ENCODE measurements at places on chromosomes 12 and 14.

DNA sequence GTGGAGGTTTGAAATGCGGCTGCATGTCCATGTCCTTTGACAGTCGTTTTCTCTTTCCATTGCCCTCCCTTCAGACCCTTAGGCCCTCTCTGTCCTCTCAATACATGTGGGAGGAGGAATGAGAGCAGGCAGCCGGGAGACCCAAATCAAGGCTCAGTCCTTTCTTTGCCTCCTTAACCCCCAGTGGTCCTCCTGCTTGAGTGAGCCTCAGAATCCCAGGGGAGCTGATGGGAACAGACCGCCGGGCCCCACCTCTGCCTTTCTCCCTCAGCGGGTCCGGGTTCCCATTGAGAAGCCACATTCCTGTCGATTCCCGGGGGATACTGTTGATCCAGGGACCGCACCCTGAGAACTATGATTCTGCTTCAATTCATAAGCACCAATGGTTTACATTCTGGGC, 77.9 kb upstream of the RFLNA start:
- no peak for DNase-seq

DNA sequence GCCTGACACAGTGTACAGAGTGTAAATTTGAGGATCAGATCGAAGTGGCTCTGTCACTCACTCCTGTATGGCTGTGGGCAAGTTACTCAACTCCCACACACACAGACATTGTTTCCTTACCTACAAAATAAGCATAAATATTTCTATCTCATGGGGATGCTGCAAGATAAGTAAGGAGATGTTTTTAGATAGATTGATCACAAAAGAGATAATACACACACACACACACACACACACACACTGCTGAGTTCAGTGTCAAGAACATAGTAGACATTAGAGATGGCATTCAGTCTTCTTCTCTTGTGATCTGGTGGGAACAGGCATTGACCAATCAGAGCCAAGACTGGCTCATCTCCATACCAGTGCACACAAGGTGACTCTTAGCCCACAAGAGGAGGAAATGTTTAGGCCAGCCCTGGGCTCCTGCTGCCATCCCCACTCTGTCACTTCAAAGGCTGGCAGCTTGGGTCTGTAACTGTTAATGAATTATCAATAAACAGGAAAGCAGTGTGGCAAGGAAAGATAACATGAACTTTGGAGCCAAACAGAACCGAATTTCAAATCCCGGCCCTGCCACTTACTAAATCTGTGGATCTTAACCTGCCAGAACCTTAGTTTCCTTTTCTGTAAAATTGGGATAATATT, 3.4 kb upstream of the RNASE8 start:
- DNase-seq, result no peak

GRCh38 chr12:9364224-9365176, 156.3 kb upstream of the PZP start:
- peak; percentile 41 for DNase-seq

GRCh38 chr12:77850129-77850528, 19.4 kb downstream of the NAV3 start:
- no peak for DNase-seq

DNA sequence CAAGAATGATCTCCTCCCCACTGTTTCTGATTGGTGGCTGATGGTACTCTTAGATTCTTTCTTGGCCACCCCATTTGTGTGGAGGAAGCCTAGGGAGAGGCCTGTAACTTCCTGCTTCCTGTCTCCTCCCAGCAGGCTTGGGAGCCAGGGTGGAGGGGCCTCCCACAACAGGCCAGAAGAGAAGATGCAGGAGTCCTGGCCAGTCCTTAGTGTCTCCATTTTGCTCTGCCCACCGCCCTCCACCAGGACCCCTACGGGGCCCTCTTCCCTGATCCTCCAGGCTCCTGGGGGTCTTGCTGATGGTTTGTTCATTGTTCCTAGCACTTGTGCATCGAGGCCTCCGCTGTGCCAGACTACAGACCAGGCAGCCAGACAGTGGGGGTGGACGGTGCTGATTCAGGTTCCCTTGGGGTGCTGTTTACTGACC, 6.8 kb downstream of the TSPAN9 start:
- DNase-seq, result no peak

GRCh38 chr12:65208964-65209654, 39.7 kb downstream of the LEMD3 start:
- DNase-seq, result no peak

GRCh38 chr14:21248739-21249411, 20.4 kb downstream of the HNRNPC start:
- no peak for DNase-seq

- no peak for DNase-seq
Observed at GRCh38 chr14:67019796-67020195, 169.4 kb upstream of the GARIN2 start.

DNA sequence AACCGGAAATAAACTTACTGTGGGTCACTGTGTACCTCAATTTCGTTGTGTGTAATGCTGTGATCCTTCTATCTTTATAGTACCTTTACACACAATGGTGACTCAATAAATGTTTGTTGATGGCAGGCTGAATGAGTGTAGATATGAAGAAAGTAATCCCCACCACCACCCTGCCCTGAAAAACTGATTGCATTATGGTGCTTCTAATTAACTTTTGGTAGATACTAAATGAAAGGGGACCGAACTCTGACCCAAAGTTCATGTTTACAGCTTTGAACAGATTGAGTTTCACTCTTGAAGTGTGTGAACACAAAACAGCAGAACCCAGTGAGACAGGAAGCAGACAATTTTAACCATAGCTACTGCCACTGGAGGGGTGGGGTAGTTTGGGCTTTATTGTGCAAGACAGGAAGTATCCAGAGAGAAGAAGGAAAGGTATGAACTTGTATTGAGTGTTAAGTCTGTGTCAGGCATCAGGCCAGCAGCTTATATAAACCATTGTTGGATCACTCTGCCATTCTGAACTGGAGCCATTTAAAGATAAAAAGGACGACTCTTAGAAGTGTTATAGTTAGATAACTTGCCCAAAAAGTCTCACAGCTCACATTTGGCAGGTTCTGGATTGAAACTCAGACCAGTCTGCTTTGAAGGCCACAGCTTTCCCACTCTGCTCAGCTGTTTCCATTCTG, 197.0 kb upstream of the AMIGO2 start:
- peak; percentile 52 for DNase-seq

GRCh38 chr12:122201381-122201780, 2.1 kb upstream of the B3GNT4 start:
- DNase-seq, result no peak

DNA sequence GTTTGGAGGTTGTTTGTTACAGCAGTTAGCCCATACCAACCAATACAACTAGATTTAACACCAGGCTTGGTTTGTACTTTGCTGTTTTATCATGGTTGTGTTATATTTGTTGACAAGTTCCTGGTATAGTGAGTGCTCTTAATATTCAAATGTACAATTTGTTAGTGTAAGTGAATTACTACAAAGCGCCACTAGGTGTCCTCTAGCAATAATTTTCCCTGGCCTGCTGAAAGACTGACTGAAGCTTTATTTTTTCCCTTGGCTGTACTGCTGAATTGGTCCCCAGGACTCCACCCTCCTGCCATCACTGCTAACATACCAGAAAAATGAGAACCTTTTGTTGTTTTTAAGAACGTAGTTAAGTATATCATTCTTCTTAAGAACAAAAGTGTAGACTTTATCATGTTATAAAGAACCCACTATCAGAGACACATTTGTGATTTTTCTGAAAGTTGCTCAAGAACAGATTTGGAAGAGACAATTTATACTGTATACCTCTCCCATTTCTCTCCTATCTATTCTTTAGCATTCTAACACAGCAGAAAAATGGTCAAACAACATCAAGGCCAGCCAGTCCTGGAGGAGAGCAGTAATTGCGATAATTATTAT, 75.3 kb upstream of the FAR2 start:
- peak; percentile 34 for DNase-seq

DNA sequence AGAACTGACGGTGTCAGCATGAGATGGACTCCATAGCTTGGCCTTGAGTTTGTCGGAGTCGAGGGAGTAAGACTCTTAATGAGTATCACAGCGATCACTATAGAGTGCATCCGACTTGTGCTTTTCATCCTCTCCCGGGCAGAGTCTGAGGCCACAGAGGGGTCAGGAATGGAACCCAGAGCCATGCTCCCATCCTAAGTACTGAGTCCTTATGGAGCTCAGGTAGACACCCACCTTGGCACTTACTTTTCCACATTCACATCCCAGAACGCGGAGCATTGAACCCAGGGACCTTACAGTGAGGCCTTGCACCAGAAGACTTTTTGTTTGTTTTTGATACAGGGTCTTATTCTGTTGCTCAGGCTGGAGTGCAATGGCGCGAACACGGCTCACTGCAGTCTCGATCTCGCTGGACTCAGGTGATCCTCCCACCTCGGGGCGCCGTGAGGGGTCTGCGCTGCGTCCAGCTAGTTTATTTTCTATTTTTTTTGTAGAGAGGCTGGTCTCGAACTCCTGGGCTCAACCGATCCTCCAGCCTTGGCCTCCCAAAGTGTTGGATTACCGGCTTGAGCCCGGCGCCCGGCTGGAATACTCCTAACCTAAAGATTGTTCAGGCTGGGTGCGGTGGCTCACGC, 719 bp upstream of the SRSF9 start:
- DNase-seq, result no peak

- no peak for DNase-seq
Observed at GRCh38 chr14:69559581-69560011, 15.1 kb downstream of the CCDC177 start.

DNA sequence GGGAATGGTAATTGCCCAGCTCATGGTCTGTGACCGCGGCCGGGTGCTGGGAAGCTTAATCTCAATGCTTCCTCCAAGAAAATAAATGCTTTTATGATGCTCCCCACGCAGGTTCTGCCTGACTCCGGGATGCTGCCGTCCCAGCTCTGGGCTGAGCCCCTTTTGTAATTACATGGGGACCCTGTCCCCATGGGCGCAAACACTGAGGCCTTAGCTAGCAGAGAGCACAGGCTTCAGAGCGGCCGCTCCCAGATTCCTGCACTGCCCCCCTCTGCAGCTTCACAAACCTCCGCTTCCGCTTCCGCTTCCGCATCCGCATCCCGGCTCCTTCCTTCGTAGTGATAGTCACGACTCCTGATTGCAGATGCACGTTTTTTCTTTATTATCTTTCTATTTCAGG, 129.5 kb downstream of the KIF26A start:
- no peak for DNase-seq

- no peak for DNase-seq
Observed at GRCh38 chr12:31641509-31642090, 17.9 kb upstream of the ETFBKMT start.

- DNase-seq, result no peak
Observed at GRCh38 chr12:91380631-91381030, 198.0 kb upstream of the DCN start.

DNA sequence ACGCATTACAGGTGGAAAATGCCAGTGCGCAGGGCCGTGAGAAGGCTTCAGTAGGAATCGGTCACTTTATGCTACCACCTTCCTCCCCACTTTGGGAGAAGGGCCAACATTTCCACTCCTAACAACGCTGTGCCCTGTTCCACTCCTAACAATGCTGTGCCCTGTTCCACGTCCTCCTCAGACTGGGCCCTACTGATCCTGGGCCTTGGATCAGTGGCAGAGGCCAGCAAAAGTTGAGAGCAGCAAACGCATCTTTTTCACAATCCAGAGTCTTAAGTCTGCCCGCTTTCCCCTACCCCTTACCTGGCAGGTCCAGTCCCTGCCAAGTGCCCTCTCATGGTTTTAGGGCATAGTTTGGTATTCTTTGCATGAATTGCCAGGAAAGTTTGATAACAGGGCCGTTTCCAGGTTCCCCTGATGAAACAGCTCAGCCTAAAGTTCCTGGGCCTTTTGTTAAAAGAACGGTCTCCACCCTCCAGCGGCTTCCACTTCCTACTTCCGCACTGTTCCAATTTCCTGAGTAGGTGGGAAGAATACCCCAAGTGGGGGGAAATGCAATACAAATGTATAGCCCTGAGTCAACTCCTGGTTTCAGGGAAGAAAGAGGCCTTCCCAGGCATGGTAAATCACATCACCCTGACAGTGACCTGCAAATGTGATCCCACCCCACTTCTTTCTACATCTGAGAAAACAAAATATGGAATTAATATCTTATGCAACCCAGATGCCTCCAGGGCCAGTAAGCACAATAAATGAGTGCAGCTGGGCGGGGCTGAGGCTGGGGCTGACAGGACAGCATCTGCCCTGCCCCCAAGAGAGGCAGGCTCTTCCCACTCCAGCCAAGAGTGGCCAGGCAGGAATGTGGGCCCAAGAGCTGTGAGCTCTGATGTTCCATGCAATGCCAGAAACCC, 15.0 kb downstream of the KCTD10 start:
- peak; percentile 97 for DNase-seq

DNA sequence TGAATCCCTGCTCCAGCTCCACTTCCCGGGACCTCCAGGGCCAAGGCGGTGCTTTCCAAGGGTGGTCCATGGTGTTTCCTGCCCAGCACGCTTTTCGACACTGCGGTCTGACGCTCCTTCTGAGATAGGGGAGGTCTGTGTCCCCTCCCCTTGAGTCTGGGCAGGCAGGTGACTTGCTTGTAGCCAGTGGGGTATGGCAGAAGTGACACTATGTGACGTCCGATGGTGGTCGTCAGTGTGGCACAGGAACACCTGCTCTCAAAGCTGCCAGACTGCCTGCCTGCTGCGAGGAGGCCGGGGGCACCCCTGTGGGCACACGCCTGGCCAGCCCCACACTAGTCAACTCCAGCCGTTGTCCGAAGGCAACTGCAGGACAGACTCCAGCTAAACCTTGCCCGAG, 16.0 kb upstream of the TRAF3 start:
- DNase-seq, result no peak

DNA sequence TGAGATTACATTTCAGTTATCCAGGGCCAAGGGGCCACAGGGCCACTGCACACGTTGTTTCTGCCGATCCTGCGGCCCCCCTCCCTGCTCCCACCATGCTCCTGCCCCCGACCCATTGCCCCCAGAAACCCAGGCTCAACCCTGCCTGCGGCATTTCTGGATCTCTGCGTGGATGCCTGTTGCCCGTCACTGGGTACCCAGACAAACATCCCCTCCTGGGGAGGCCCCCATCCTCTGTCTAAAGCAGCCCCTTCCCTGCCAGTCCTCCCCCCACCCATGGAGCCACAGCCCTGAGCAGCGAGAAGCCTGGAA, 326.4 kb upstream of the SFSWAP start:
- DNase-seq, result no peak

DNA sequence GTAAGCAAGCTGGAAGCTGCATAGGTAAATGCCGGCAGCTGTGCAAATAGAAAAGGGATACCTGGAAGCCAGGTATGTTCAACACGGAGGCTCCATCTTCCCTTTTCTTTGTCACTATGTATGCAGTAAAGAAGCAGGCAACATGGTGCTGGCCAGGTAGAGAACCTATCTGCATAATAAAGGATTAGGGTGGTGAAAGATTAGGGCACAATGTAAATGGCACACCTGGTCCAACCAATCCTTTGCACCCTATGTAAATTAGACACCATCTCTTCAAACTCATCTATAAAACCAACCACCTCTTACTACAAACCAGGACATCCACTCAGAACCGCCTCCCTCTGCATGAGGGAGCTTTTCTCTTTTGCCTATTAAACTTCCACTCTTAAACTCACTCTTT, 32.3 kb downstream of the RPS29 start:
- no peak for DNase-seq

GRCh38 chr12:57610554-57611107, 604 bp upstream of the ARHGEF25 start:
- no peak for DNase-seq
